ENCODE measurements at places on chromosomes 16 and 17.

DNA sequence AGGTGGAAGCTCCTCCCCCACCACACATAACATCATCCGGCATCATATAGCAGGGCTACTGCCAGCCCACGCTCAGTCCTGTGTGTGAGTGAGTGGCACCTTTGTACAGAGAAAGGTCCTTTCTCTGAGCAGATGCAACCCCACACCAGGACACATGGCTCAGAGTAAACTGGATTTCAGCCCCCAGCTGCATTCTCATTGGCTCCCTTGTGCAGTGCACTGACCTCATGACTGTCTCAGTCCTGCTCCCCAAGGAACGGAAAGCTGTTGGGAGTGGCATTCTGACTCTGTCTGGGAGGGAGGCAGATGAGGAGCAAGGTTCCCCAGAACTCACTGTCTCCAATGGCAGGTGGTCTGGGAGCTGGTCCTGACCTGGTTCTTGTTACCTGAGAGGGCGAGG is 244.1 kb downstream of the PHKB start:
- DNase-seq: no peak

DNA sequence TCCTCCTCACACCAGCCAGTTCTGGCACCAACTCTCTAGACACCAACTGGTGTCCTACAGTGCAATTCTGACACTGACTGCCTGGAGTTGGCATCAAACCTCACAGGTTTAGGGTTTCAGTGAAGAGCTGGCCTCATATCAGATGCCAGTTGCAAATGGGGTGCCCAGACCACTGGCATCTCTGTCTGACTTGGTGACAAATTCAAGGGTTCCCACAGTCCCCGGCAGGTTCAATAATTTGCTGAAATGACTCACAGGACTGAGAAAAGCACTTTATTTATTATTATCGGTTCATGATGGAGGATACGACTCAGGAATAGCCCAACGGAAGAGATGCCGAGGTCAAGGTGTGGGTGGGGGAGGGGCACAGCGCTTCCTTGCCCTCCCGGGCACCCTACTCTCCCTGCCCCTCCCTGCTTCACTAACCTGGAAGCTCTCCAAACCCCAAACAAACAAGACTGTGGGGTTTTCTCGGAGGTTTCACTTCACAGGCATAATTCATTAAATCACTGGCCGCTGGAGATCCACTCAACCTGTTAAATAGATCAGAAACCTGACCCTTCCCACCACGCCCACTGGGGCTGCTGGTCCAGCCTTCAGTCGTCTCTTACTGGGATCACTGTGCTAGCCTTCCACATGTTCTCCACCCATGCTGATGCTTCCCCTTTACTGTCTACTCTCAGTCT is 1.7 kb upstream of the NLRP1 start:
- DNase-seq: peak; percentile 9

DNA sequence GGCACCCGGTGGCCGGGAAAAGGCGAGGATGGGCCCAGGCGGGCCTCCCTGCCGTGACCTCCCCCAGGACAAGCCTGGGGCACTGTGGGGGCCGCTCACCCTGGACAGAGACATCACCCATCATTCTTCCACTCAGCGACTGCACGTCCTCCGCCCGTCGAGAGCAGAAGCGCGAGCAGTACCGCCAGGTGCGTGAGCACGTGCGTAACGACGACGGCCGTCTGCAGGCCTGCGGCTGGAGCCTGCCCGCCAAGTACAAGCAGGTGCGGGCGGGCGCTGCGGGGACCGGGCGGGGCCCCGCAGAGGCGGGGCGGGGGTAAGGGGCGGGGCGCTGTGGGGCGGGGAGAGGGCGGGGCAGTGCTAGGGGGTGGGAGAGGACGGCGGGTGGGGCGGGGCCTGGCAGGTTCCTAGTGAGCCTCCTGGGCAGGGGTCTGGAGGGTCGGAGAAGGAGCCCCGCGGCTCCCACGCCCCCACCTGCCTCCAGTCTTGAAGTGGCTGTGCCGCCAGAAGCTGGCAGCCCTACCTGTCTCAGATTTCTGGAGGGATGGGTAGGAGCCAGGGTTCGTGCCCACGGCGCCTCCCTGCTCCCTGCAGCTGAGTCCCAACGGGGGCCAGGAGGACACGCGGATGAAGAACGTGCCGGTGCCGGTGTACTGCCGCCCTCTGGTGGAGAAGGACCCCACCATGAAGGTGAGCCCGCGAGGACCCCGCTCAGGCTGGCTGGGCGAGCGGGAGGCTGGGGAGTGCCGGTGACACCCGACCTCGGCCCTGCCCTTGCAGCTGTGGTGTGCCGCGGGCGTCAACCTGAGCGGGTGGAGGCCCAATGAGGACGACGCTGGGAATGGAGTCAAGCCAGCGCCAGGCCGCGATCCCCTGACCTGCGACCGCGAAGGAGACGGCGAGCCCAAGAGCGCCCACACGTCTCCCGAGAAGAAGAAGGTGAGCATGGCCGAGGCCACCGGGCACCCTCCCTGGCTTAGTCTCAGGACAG is 7.5 kb downstream of the NME3 start:
- no peak for DNase-seq

GRCh38 chr17:5522476-5522875 is 36.1 kb downstream of the MIS12 start:
- DNase-seq: no peak

GRCh38 chr17:55710410-55710809 is 12.3 kb downstream of the TMEM100 start:
- DNase-seq: no peak

DNA sequence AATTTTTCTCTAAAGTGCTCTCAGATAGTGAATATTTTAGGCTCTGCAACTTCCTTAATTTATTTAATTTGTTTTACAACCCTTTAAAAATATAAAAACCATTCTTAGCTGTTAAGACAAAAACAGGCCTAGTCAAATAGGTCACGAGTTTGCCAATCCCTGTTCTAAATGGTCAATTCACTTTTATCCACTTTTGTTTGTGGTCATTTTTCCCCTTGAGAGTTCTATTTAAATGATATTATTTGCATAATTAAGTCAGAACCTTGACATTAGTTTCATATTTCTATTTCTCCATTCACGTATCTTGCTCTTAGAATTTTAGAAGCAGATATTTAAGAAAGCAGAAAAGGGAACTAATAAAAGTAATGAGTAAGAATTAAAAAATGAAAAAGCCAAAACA is 4.0 kb downstream of the AMFR start:
- DNase-seq: no peak

- DNase-seq: no peak
These were observed 14.8 kb upstream of the C17orf113 start for GRCh38 chr17:42065201-42065600.

GRCh38 chr16:26951950-26952349 is 114.8 kb upstream of the C16orf82 start:
- no peak for DNase-seq

All from NCI-H2227 treated with DMSO at 0.1 percent for 48 hours (cell line).